PC-9 (cell line): ENCODE measurements at places on chromosomes 7 and 10.

DNA sequence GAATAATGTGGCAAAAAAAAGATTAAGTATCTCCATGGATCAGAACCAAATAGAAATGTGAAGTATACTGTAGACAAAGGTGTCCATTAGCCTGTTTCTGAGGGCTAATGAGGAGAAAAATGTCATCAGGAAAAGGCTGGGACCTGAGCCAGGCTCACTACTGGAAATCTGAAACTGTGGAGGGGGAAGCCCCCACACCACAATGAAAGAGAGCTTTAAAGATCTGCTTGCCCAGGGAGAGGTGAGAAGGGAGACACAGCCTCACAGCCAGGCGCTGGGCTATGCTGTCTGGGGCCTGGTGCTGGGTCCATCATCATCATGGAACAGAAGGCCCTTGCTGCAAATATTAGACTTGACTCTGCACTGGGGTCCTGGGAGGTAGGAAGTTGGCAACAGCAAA is 90.4 kb downstream of the OSBPL3 start:
- no peak for DNase-seq

DNA sequence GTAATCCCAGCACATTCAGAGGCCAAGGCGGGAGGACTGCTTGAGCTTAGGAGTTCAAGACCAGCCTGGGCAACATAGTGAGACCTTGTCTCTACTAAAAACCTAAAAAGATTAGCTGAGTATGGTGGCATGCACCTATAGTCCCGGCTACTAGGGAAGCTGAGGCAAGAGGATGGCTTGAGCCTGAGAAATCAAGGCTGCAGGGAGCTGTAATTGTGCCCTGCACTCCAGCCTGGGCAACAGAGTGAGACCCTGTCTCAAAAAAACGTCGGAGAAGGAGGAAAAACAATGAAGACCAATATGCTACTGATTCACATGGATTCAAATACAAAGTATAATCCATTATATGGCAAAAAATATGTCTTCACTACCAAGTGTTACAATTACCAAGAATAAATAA is 13.6 kb downstream of the ZC3HAV1L start:
- no peak for DNase-seq

DNA sequence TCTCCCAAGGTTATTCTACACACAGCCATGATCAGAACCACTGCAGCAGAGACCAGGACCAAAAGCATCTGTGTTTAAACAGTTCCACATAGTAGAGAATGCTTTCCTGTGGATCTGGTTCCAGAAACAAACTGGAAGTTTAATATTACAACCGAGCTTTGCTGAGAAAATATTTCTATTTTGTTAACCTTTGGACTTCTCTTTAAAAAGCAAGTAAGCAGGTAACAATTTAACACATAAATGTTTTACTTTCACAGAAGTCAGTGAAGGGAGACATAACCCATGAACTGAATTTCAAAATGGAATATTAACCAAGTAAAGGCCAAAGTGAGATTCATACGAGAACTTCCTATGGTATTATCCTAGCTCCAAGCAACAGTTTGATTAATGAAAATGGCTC is 98.6 kb upstream of the PHYHIPL start:
- no peak for DNase-seq

GRCh38 chr10:97412891-97413304 is 11.8 kb upstream of the RRP12 start:
- DNase-seq = peak; percentile 47

DNA sequence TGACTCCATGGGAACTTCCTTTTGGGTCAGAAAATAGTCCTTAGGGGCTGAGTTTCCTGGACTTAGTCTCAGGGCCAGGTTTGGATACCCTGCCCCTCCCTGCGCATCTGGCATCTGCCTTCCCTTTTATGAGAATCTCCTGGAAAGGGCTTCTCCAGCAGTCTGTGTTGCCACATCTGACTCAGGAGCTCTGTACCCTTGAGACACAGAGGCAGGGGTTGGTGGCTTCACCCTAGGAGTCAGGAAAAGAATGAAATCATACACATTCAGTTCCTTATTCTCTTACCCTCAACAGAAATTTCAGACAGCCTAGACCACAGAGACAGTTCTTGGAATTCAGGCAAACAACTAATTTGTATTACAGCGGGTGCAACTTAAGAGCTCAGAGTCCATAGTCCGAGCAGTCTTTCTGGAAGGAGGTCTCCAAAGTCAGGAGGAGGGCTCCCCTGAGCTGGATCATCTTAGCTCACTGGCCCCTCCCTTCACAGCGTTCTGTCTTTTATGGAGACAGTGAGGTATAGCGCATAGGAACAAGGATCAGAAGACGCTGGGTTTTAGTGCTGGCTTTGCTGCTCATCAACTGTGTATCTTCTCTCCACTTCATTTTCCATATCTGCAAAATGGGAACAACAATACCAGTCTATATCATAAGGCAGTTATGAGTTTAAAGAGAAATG is 3.0 kb upstream of the PLAU start:
- DNase-seq = no peak
